ENCODE measurements at places on chromosomes 11 and 22.

DNA sequence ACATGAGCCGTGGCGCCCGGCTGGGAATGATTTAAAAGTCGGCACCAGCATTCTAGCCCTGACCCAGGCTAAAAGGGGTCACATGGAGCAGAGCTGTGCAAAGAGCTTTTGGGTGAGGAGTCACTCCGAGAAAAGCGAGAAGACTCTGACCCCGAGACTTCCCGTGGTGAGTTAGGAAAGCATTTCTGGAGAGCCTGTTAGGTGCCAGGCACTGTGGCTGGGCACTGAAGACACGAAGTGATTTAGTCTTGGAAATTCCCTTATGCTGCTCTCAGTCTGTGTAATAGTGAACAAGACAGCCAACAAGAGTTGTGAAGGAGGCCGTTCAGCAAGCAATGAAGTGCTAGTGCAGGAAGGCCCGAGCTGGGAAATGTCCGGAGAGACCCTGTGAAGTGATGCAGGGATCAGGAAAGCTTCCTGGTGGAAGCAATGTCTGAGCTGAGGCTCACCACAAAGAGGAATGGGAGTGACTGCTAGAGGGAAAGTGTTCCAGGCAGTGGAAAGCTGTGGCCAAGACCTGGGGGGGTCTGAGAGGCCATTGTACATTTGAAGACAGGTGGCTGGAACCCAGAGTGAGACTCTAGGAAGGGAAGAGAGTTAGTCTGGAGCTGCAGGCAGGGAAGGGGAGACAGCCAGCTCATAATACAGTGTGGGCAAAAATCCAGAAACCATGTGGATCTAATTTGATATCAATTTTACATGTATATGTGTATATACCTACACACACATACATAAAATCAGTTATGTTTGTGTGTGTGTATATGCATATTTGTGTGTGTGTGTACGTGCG lies 31.6 kb downstream of the MARK2 start:
- no peak for DNase-seq

DNA sequence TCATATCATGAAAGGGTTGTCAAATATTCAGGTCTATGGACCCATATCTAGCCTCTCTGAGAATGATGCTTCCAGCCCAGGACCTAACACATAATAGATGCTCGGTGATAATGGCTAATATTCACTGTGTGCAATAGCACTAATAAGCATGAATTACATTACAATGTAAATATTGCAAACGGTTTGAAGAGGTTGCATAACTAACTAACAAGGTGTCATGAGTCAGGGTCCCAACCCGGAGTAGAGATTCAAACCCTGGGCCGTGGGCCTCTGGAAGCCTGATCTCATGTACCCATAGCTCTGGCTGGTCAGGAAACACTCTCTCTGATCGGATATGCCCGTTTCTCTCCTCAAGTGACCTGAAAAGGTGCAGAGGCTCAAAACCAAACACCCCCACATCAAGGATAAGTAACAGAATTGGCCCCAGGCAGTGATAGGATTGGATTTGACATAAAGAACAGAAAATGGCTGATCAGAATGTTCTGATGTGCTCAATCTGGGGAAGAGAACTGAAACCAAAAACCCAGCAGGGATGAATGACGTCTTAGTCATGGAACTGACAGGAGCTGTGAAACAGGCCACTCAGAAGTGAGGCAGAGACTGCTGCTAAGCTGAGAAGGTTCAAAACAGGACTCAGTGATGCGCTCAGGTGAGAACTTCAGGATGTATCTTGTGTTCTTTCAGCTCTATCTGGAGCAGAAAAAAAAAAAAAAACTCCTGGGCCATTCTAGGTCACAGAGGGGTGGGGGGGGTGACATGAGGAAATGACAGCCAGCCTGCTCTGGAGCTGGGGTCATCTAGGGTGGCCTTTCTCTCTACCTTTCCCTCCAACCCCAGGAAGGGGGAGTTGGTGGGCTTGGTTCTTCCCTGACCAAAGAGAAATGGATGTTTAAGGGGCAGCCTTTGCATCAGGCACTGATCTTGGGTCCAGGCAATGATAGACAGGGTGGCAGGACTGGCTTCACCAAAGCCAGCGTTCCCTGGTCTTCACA lies 6.6 kb upstream of the KCTD17 start:
- peak; percentile 67 for DNase-seq

DNA sequence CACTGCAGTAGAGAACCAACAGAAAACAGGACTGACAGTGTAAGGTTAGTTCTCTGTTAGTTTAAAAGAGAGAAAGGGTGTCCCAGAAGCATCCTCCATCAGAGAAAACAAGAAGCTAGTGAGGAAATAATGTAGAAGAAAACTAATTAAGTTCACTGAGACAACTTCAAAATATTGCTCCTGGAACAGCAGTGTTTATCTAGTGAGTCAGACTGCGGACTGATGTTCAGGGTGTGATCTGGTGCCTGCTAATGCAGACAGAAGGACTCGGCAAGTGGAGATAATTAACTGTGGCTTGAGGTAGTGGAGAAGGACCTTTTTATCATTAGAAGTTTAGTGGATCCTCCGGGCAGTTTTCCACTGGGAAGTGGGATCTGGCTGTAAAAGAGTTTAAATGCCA lies 55.4 kb downstream of the CDON start:
- peak; percentile 67 for DNase-seq

GRCh38 chr22:28607795-28608194 lies 71.8 kb downstream of the TTC28 start:
- no peak for DNase-seq

DNA sequence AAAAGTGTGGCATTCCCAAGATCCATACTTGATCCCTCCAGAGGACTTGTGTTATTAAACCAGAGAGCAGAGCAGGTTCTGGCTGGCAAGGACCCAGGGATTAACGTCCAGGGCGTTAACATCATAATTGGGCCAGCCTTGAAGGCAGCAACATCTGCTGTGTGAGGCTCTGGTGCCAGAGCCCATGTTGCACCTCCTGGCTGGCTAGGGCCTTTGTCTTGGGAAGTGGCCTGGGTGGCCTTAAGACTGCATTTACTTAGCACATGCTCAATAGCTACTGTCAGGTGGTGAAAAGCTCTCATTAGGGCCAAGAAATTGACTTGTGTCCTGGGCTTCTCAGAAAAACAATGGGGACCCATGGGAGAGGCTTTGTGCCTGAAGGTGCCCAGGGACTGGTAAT lies 66.6 kb downstream of the CACNG2 start:
- no peak for DNase-seq
